Activated naive CD8-positive, alpha-beta T cell treated with anti-CD3 and anti-CD28 coated beads, Interleukin-2, amount 50 U/mL, for 24 hours (primary cell): ENCODE measurements at places on chromosomes 16 and 17.

GRCh38 chr17:66859353-66859752, 24.4 kb downstream of the CACNG5 start:
- no peak for DNase-seq

DNA sequence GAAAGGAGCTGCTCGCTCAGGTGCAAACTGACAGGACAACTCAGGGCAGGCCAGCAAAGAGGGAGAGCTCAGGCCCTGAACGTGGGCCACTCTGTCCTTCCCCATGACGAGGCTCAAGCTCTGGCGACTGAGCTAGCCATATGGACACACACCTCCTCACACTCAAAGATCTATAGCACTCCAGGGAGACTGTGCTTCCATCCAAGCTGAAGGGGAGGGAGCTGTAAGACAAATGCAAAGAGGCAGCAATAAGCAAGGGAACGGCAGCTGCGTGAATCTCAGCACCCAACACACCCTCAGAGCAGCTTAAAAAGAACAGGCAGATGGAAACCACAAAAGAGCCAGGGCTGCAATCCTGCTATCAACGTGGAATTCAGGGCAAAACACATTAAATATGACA, 13.5 kb downstream of the NUDT16L1 start:
- DNase-seq: no peak

DNA sequence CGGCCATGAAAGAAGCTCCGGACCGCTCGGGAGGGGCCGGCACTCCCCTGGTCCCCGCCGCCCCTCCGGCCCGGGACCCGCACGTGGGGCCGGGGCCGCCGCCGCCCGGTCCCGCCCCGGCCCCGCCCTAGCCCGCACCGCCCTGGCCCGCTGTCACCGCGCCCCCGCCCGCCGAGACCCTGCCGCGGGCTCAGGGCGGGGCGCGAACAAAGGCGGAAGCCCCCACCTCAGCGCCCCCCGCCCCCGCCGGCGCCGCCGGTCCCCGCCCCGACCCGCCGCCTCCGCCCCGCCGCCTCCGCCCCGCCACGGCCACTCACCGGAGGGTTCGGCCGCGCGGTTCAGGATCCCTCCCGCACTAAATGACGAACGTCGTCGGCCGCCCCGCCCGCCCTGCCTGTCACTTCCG, at the start of gene ARHGDIA:
Gene ARHGDIA (minus strand): TSS at position 357 of the 406 bp plus-strand sequence. CDS start 1,407 bp downstream, outside the sequence.
- no peak for DNase-seq

- DNase-seq: no peak
Observed at GRCh38 chr16:77531752-77532151, 96.9 kb upstream of the ADAMTS18 start.

DNA sequence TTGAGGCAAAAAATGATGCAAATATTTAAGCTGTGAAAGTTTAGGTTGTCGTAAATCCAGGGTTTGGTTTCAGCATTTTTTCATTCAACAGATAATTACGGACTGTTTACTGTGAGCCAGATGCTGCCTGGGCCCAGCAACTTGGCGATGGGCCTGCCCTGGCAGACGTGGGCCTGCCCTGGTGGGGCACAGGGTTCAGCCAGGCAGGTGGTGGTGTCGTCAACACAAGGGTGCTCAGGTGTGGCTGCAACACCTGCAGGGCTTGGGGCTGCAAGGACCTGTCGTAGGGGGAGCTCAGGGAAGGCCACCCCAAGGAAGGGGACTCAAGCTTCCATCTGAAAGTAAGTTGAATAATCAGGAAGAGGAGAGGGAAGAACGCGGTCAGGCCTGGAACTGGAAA, 15.1 kb downstream of the ZC3H18 start:
- no peak for DNase-seq

DNA sequence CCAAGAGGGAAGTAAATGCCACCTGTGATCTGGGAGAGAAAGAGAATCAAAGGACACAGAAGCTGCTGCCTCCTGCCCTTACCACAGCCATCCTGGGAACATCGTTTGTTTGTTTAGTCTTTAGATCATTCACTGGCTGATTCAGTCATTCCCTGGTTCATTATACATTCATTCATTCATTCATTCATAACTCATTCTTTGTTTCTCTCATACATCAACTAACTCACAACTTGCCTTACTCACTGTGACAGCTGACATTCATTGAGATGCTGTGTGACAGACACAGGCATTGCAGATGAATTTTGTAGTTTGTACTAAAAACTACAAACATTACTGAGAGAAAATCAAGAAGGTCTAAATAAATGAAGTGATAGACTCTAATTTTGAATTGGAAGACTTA, 291.0 kb upstream of the TNRC6C start:
- DNase-seq: no peak

GRCh38 chr17:65389949-65390348, 171.5 kb downstream of the AXIN2 start:
- no peak for DNase-seq

GRCh38 chr16:59697761-59698160, 963.6 kb upstream of the GOT2 start:
- DNase-seq: no peak

DNA sequence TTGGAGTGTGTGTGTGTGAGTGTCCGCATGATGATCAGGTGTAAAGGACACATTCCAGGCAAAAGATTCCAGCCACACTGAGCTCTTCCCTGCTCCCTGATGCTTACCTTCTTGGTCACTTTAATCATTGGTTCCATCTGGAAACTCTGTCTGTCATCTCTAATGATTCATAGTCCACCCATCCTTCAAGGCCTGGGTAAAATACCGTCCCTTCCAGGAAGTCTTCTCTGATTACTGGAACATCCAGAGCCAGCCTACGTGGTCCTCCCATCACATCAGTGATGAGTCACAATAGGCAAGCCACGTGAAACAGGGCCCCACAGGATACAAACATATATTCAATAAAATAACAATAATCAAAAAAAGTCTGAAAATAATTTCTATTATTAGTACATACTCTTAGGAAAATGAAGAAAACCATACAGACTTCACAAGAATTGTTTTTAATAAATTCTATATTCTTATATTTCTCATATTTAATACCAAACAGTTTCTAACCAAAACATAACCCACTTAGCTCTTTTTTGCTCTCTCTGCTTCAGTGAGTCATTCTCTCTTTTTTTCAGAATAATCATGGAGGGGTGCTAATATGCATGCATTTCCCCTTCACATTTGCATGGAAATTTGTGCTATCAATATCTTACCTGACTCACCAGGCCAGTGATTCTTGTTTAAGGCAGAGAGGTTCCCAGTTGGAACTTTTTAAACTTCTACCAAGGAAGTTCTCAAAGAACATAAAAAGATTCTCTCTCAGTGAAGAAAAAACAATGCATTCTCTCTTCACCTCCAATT, 263.2 kb downstream of the TOX3 start:
- no peak for DNase-seq
